ENCODE measurements at places on chromosomes 4 and X.

DNA sequence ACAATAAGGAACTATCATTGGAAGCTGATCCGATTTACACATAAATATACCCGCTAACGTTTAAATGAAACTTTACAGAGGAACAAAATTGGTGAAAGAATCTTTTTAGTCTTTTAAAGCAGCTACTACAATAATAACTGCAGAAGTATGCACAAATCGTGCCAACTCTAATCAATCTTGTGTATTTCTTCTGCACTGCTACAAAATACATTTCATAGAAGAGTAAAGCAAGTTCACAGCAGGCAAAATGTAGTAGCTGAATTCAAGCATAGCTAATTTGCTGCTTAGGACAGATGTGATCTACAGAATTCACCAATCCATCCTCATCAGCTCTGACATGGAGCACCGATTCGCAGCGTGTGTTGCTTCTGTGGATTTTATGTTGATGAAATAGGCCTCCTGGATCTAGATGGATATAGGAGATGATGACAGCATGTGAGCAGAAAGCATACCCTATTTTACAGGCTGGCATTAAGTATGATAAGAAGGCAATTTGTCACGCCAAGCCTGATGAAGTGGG is 367.3 kb upstream of the FGF13 start:
- DNase-seq: no peak

- no peak for DNase-seq
These were observed 69.2 kb upstream of the PLS3 start for GRCh38 chrX:115491766-115492165.

DNA sequence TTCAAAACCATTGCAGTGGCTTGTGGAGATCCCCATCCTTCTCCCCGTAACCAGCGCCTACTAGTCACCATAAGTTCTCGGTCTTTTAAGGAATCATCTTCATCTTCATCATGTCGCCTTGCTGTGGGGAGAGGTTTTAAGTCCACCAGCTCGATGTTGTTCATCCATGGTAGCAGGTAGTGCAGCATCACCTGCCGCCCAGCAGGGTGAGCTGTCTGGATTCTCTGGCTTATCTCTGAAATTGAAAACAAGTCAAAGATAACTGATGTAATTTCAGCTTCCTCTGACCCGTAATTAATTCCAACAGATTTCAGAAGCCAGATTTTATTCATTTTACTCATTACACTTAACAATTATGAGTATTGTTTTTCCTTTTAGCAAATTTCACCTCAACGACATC is 67.4 kb downstream of the ZAR1 start:
- no peak for DNase-seq

- DNase-seq: no peak
These were observed 86.5 kb downstream of the GLRA3 start for GRCh38 chr4:174742561-174742960.

DNA sequence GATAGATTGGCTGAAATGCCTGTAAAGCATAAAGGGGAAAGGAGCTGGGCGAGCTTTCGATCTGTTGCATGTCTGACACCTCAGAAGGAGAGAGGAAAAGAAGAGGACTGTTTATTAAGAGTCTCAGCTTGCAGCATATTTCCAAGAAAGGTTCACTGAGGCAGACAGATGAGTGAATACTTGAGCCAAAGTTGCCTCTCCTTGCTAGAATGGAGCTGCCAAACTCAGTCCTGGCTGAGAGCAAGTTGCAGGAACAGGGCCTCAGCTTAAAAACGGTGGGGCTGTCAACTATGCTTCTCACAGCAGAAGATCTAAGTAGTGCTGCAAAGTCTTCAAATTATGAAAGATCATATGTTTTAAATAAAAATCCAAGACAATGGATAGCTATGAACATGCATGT is 707.5 kb downstream of the PCDH7 start:
- no peak for DNase-seq

GRCh38 chr4:89000382-89000781 is 56.6 kb downstream of the FAM13A start:
- no peak for DNase-seq

DNA sequence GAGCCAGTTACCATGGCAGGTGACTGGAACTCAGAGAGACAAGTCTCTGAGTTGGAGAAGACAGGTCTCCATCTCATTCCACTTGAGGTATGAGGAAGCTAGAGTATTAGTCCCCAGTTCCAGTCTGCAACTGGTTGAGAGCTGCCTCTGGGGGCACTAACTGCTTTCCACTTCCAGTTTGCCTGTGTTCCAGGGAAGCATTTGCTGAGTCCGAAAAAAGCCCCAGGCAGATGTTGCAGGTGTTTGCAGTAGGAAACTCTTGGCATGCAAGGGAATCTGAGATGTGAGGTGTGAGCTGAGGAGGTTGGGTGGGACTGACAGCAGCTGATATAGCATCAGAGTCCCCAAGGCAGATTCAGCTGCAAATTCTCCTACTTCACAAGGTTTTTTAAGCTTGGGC is 272.2 kb upstream of the CASK start:
- DNase-seq: no peak

- no peak for DNase-seq
These were observed 631.9 kb downstream of the ADGRL3 start for GRCh38 chr4:61831987-61832386.

DNA sequence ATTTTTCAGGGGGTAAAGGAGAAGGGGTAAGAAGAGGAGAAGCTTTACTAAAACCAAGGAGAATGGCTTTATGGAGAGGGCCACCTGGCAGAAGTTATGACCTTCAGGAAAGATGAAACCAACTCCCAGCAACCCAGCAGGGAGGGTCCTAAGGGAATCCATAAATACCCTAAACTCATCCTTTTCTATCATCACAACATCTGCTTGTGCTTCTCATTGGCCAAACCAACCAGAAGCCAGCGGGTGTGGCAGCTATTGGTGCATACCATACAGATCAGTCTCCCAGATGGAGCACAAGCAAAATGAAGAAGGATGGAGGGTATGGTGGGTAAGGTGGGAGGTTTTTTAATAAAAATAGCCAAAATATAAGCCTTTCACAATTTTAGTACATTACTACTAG is 58.5 kb upstream of the ARSJ start:
- DNase-seq: no peak

DNA sequence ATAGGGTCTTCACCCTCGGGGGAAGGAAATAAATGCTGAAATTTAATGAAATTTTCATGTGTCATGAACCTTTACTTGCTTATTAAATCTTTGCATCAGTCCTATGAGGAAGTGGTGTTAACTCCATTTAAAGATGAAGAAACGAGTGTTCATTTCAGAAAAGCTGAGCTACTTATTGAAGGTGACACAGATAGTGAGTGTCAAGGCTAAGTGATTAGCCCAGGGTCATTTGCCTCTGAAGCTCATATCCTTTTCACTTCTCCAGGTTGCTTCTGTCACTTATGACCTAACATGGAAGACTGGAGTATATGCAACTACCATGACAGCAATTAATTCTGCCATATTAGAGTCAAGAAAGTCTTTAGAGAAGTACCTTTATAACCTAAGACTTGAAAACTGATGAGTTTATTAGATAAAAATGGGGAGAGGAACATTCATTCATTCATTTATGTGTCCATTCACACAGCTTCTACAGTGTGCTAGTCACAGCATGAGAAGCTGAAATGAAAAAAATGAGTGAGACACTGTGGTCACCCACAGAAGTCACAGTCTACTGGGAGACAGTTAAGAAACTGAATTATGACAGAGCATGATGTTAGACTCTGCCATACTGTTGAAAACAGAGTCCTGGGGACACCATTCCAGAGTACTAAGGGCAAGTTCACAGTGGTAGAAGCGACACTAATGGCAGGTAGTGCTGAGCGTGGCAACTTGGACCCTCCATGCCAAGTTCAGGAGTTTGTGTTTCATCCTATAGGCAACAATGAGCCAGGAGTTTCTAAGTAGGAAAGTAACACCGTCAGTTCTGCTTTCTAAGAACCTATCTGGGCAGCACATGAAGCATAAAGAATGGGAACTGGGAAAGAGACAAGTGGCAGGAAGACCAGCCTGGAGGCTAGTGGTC is 21.3 kb downstream of the ALPK1 start:
- DNase-seq: peak; percentile 17

GRCh38 chrX:31269914-31270313 is 198.1 kb upstream of the FTHL17 start:
- DNase-seq: no peak

DNA sequence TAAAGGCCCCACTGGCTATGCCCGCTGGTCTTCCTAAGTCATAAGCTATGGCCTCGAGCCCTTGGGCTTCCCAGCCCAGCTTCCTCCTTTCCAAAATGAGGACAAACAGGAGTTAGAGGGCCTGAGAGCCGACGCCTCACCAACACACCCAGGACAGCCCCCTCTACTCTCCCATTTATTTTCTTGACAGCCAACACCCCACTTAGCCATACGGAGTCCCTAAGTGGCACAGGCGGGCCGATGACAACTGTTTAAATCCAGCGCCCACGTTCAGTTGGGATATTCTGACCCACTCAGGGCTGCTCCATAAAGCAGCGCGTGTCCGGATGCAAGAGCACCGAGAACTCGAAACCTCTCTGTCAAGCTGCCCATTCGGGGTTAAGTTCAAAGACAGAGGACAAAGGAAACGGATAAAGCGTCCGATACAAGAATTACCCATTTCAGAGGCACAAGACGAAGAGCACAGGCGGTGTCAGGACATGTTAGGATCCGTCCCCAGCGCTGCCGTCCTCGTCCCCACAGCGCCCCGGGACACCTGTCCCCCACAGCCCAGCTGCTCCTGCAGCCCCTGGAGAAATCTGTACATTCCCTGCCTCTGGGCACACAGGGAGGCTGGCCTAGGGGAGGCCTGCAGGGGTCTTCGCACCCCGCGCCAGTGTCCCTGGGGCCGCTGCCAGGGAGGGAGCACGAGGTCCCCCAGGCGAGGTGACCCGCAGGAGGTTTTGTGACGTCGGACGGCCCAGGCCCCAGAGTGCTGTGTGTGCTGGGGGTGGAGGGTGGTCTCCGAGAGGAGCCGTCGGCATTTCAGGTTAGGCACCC is 1.2 kb downstream of the PRKX start:
- DNase-seq: no peak

DNA sequence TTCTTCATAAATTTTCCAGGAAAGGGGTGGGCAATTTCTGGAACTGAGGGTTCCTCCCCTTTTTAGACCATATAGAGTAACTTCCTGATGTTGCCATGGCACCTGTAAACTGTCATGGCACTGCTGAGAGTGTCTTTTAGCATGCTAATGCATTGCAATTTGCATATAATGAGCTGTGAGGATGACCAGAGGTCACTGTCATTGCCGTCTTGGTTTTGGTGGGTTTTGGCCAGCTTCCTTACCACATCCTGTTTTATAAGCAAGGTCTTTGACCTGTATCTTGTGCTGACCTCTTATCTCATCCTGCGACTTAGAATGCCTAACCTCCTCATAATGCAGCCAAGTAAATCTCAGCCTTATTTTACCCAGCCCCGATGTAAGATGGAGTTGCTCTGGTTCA is 577.8 kb downstream of the NLGN4X start:
- no peak for DNase-seq

- DNase-seq: no peak
These were observed 158.3 kb upstream of the FSTL5 start for GRCh38 chr4:162322054-162322453.

- no peak for DNase-seq
These were observed 153.9 kb downstream of the SPANXN3 start for GRCh38 chrX:143363419-143363818.

GRCh38 chrX:10006086-10006485 is 38.9 kb downstream of the CLDN34 start:
- no peak for DNase-seq

DNA sequence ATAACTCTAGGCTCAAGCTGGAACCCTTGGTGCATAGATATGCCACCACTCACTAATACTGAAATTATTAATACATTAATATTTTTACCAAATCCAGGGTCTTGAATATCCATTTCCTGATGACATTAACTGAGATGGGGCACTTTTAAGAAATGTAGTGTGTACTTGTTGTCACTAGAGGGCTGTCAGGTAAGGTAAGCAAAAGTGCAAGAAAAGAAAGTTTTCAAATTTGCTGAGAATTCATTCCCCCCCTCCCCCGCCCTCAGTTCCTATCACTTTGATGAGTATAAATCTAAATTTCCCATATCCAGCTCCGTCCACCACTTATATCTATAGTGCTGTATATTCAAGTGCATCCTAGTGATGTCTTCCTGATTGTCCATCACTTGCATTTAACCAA is 20.5 kb upstream of the WDR44 start:
- no peak for DNase-seq

- no peak for DNase-seq
These were observed 79.3 kb upstream of the CAMK2D start for GRCh38 chr4:113840861-113841260.

- no peak for DNase-seq
These were observed 72.5 kb downstream of the FAT1 start for GRCh38 chr4:186651181-186651603.

- DNase-seq: no peak
These were observed 77.3 kb downstream of the GALNT7 start for GRCh38 chr4:173245952-173246351.

GRCh38 chr4:182242787-182243186 is 415 bp upstream of the TENM3 start:
- DNase-seq: no peak

- no peak for DNase-seq
These were observed 917 bp downstream of the PCDH18 start for GRCh38 chr4:137531168-137531985.

- no peak for DNase-seq
These were observed 56.1 kb downstream of the KDR start for GRCh38 chr4:55069248-55069647.

GRCh38 chr4:121702136-121702535 is 5.4 kb upstream of the ANXA5 start:
- DNase-seq: no peak

GRCh38 chr4:151668689-151669402 is 92.0 kb downstream of the GATB start:
- DNase-seq: no peak
